ENCODE measurements at places on chromosomes 12 and 14.

GRCh38 chr14:33332497-33332896 lies 393.8 kb downstream of the NPAS3 start:
- no peaks in the 10 kb centered on the region for H3K36me3 ChIP-seq

DNA sequence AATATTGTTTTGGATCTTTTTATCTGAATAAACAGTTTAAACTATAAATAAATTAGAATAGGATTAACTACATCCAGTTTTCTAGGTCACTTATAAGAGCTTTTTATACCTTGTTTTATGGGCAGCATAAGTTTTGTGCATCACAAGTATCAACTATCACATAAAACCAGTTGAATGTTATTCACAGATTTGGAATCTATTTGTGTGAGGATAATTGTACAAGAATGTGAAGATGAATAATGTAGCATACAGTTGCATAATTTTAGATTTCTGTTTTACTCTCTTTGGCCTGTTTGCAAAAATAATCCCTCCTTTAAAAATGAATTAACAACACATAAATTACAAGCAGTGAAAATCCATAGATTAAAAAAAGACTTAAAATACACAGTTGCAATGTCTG lies 88.8 kb downstream of the SCFD1 start:
- no peaks in the 10 kb centered on the region for H3K4me1 ChIP-seq
- H3K27me3 ChIP-seq, result no peaks in the 10 kb centered on the region
- no peaks in the 10 kb centered on the region for H3K36me3 ChIP-seq
- no peak for DNase-seq
- no peak overlapping the region for H3K4me3 ChIP-seq

DNA sequence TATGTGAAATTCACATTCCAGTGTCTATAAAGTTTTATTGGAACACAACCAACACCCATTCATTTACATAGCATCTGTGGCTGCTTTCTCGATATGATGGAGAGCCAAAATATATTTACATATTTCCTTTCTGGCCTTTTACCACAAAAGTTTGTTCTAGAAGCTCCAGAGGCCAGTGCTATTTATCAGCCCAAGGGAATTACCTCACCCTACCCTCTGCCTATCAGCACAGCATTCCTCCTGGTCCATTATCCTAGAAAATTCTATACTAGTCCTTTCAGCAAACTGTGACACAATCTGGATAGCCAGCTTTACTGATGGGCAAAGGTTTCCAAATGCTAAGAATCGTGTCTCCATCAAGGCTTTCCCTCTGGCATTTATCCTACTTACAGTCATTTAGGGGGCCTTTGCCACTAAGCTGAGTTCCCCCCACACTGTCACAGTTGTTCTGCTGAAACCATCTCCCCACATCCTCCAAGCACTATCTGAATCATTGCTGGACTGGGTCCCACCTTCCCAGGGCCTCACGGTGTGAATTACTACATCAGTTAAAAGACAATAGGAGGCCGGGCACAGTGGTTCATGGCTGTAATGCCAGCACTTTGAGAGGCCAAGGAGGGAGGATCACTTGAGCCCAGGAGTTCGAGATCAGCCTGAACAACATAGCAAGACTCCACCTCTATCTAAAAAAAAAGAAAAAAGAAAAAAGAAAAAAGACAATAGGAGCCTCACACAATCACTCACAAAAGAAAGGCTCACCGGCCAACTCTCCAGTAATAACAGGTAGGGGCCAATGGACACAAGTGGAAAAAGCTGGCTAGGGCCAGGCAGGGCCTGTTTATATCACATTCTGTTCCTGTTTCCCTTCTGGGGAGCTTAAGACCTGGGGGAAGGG lies 12.1 kb downstream of the SYNE3 start:
- no peaks in the 10 kb centered on the region for H3K36me3 ChIP-seq
- H3K27ac ChIP-seq, result no peak overlapping the region
- no peak for DNase-seq
- H3K27me3 ChIP-seq, result no peaks in the 10 kb centered on the region
- no peak overlapping the region for H3K4me3 ChIP-seq

DNA sequence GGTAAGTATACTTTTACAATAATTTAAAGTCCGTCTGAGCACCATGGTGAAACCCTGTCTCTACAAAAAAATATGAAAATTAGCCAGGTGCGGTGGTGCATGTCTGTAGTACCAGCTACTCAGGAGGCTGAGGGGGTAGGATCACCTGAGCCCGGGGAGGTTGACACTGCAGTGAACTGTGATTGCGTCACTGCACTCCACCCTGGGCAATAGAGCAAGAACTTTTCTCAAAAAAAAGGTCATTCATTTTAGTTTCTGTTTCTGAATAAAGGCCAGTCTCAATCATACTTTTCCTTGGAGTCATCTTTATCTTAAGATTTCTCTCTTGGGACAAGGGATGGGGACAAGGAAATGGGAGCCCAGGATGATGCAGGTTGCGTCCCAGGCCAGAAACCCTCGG lies 12.9 kb downstream of the ANKRD13A start:
- no peak overlapping the region for H3K27ac ChIP-seq
- no peak for DNase-seq
- no peaks in the 10 kb centered on the region for H3K27me3 ChIP-seq
- H3K36me3 ChIP-seq, result peaks cover 16% of the 10 kb centered on the region
- H3K4me3 ChIP-seq, result no peak overlapping the region
- H3K4me1 ChIP-seq, result no peaks in the 10 kb centered on the region

- no peak for DNase-seq
- H3K27me3 ChIP-seq, result no peaks in the 10 kb centered on the region
- peak overlapping the region; percentile 85 for H3K4me3 ChIP-seq
- H3K27ac ChIP-seq, result peak overlapping the region; percentile 97
- H3K4me1 ChIP-seq, result peaks cover 4% of the 10 kb centered on the region
Measured at GRCh38 chr14:95157048-95157326, 342 bp downstream of the DICER1 start.

GRCh38 chr14:61925043-61925442 lies 162.8 kb downstream of the SNAPC1 start:
- DNase-seq, result no peak
- no peak overlapping the region for H3K27ac ChIP-seq
- no peak overlapping the region for H3K4me3 ChIP-seq
- no peaks in the 10 kb centered on the region for H3K36me3 ChIP-seq
- no peaks in the 10 kb centered on the region for H3K4me1 ChIP-seq

DNA sequence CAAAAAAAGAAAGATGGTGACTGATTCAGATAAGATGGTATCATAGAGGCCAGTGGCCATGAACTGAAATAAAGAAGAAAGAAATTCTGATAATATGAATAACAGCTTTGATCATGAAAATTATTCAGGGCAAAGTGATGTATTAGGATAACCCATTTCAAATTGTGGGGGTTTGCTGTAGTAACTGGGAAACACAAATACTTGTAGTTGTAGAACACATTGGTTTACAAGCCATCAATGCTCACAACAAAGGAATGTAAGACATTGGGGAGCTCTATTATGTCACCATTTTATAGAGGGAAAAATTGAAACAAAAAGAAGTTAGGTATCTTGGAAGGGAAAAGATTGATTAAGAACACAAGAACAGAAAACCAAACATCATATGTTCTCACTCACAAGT lies 140.4 kb upstream of the FRMD6 start:
- H3K4me1 ChIP-seq, result no peaks in the 10 kb centered on the region
- no peak overlapping the region for H3K4me3 ChIP-seq
- no peak overlapping the region for H3K27ac ChIP-seq
- H3K27me3 ChIP-seq, result no peaks in the 10 kb centered on the region

DNA sequence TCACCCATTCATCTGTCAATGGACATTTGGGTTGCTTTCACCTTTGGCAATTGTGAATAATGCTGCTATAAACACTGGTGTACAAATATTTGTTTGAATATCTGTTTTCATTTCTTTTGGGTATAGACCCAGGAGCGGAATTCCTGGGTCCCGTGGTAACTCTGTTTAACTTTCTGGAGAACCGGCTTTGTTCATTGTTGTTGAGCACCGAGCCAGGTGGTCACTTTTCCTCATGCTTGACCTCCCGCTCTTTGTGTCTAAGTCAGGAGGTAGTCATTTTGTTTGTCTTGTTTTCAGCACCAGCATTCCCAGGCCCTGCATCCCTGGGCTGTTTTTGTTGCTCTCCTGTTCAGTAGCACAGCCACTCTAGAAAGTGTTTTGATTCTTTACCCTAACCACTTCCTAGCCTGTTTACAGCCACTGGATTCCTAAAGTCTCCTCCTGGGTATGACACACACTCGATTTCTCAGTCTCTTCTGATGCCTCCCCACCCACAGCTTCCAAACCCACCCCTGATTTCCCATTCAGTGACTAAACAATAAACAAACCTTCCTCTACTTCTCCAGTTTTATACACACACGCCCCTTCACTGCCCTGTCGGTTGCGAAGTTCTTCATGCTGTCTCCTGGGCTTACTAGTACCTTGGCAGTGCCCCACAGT lies 37.9 kb downstream of the B4GALNT3 start:
- H3K4me3 ChIP-seq, result no peak overlapping the region
- no peaks in the 10 kb centered on the region for H3K36me3 ChIP-seq
- H3K27ac ChIP-seq, result no peak overlapping the region
- DNase-seq, result no peak

- no peaks in the 10 kb centered on the region for H3K27me3 ChIP-seq
- no peak for DNase-seq
- no peak overlapping the region for H3K27ac ChIP-seq
- H3K4me1 ChIP-seq, result peaks cover 5% of the 10 kb centered on the region
- no peaks in the 10 kb centered on the region for H3K36me3 ChIP-seq
- no peak overlapping the region for H3K4me3 ChIP-seq
Measured at GRCh38 chr14:81432219-81432661, 32.1 kb upstream of the STON2 start.

DNA sequence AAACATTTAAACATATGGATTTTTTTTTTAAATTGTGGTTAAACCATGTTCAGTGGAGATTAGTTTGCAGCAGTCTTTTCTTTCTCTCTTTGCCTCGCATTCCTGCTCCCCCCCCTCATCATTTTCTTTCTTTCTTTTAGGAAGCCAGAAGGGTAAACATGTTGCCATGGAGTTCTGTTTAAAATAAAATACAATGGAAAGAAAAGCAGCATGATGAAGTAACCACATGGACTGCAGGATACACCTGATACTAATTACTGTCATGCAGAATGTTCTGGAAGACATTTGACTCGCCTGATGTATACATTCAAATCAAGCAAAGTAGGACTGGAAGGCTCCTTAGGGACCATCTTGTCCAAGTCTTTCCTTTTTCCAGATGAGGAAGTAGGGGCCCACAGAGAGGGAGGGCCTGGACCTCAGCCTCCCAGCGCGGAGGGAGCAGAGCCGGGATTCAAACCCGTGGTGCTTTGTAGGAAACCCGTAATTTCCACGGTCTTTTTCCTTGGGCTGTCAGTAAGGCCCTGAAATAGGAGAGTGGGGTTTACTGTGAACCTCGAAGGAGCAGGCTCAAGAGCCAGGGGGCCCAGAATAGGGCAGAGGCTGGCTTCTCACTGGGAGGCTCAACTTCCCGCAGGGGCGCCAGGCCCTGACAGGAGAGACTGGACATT lies 2.4 kb upstream of the MEG3 start:
- no peak overlapping the region for H3K27ac ChIP-seq
- no peaks in the 10 kb centered on the region for H3K27me3 ChIP-seq
- H3K4me3 ChIP-seq, result no peak overlapping the region
- no peaks in the 10 kb centered on the region for H3K36me3 ChIP-seq
- no peak for DNase-seq

DNA sequence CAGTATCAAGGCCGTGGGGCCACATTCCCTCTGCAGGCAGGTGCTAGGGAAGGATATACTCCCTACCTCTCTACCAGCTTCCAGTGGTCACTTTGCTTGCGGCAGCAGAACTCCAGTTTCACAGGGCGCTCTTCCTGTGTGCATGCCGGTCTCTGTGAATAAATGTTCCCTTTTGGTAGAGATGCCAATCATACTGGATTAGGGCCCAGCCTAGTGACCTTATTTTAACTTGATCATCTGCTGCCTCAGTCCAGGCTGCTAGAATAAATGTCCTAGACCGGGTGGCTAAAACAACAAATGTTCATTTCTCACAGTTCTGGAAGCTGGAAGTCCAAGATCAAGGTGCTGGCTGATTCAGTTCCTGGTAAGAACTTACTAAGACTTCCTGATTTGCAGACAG lies 198.8 kb upstream of the TMEM132C start:
- no peaks in the 10 kb centered on the region for H3K27me3 ChIP-seq
- no peaks in the 10 kb centered on the region for H3K36me3 ChIP-seq
- DNase-seq, result no peak
- H3K27ac ChIP-seq, result no peak overlapping the region
- H3K4me3 ChIP-seq, result no peak overlapping the region

DNA sequence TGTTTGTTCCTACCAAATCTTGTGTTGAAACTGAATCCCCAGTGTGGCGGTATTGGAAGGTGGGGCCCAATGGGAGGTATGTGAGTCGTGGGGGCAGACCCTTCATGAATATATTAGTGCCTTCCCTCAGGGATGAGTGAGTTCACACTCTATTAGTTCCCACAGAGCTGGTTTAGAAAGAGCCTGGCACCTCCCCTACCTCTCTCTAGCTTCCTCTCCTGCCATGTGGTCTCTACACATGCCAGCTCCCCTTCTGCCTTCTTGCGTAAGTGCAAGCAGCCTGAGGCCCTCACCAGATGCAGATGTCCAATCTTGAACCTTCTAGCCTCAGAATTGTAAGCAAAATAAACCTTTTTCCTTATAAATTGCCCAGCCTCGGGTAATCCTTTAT lies 105.8 kb downstream of the SPTSSA start:
- DNase-seq, result no peak
- H3K27ac ChIP-seq, result no peak overlapping the region
- H3K27me3 ChIP-seq, result no peaks in the 10 kb centered on the region
- no peaks in the 10 kb centered on the region for H3K4me1 ChIP-seq

GRCh38 chr14:63535918-63536317 lies 7.3 kb downstream of the PPP2R5E start:
- peaks cover 7% of the 10 kb centered on the region for H3K36me3 ChIP-seq
- H3K4me1 ChIP-seq, result no peaks in the 10 kb centered on the region
- H3K27me3 ChIP-seq, result no peaks in the 10 kb centered on the region
- no peak for DNase-seq
- H3K27ac ChIP-seq, result no peak overlapping the region

DNA sequence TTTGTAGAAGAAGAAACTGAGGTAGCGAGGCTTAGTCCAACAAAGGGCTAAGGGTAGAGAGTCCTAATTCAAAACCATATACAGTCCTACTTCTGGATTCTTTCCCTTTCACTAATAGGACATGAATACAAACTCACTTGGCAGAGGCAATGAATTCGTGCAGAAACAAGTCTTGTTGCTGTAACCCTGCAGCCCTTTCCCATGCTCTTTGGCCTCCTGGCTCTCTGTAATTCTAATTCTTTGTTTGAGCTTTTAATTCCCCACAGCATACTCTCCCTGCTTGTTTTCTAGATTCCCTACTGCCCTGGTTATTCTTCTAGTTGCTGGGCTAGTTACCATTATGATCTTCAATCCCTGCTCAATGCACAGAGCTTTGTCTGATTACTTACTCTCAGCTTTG lies 381.4 kb downstream of the ETNK1 start:
- H3K4me3 ChIP-seq, result no peak overlapping the region
- H3K4me1 ChIP-seq, result no peaks in the 10 kb centered on the region
- H3K27me3 ChIP-seq, result no peaks in the 10 kb centered on the region
- DNase-seq, result no peak
- H3K27ac ChIP-seq, result no peak overlapping the region
- no peaks in the 10 kb centered on the region for H3K36me3 ChIP-seq
